ENCODE measurements at places on chromosomes 1 and 21. TPM values are rescaled to one million over a fixed set of nuclear protein-coding genes. Genes with fewer than 3 reads are reported as not detected.

DNA sequence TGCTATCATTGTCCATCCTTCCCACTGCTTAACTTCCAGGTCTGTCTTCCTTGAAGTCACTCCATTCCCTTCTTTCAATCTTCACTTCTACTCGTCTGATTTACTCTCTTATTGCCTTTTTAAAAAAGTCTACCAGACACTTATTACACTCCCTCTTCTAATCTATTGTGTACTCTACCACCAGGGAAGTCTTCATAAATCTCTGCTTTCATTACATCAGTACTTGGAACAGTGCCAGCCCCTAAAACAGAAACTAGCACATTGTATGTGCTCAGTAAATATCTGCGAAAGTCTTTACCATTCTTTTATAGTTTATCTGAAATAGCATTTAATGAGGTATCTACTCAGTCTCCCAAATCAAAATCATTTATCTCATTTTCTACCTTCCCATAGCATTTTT, 236.4 kb downstream of the USH2A start:
- DNase-seq, result no peak
- H3K27me3 ChIP-seq, result no peaks in the 10 kb centered on the region
- H3K36me3 ChIP-seq, result no peaks in the 10 kb centered on the region
- peaks cover 19% of the 10 kb centered on the region for H3K4me1 ChIP-seq

GRCh38 chr1:95966866-95967265, 732.9 kb downstream of the RWDD3 start:
- no peak overlapping the region for H3K4me3 ChIP-seq
- no peak for DNase-seq

GRCh38 chr1:36425791-36426190, 24.5 kb downstream of the OSCP1 start:
- no peaks in the 10 kb centered on the region for H3K36me3 ChIP-seq
- H3K27ac ChIP-seq, result no peak overlapping the region
- no peak for DNase-seq
- H3K4me1 ChIP-seq, result no peaks in the 10 kb centered on the region
- H3K4me3 ChIP-seq, result no peak overlapping the region

GRCh38 chr1:4710592-4711415, 56.4 kb downstream of the AJAP1 start:
- DNase-seq, result no peak
- no peak overlapping the region for H3K27ac ChIP-seq
- H3K27me3 ChIP-seq, result no peaks in the 10 kb centered on the region
- no peaks in the 10 kb centered on the region for H3K36me3 ChIP-seq
- no peaks in the 10 kb centered on the region for H3K4me1 ChIP-seq

- H3K27me3 ChIP-seq, result no peaks in the 10 kb centered on the region
- no peak for DNase-seq
- H3K36me3 ChIP-seq, result no peaks in the 10 kb centered on the region
- H3K4me1 ChIP-seq, result no peaks in the 10 kb centered on the region
- H3K27ac ChIP-seq, result no peak overlapping the region
- H3K4me3 ChIP-seq, result no peak overlapping the region
These were observed 78.0 kb downstream of the HLX start for GRCh38 chr1:220957233-220957605.

Gene RAB25
- not detected for total RNA-seq

Gene SPRR2E
- total RNA-seq, result not detected

Gene TFF3
- total RNA-seq, result 4.2 TPM

Gene PALMD
- total RNA-seq, result 67.3 TPM

Gene LGR6
- not detected for total RNA-seq

Gene BTG2
- 153 TPM for total RNA-seq

DNA sequence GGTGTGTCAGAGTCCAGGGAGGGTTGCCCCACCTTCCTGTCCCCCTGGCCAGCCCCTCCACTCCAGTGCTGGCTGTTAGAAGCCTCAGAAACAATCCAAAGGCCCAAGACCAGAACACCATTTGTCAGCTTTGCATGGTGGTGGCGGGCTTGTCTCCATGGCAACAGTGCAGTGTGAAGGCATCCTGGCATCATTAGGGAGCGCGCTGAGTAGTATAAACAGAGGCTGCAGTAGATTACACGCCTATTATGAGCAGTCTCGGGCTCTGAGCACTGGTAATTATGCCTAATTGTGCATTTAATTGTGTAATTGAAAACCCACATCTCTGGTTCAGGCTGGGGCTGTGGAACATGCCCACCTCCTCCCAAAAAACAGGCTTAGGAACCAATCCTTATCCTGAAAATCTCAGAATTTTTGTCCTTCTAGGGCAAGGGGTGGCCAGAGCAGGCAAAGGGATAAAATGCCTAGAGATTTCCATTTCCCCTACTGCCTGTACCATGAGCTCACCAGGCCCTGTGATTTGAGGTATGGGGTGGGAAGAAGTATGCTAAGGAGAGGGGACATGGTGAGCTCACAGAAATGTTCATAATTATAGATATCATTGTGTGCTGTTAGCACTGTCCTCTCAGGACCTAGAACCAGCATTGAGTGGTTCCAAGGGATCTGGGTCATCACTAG, 11.7 kb downstream of the NKAIN1 start:
- no peaks in the 10 kb centered on the region for H3K4me1 ChIP-seq
- no peak overlapping the region for H3K27ac ChIP-seq
- H3K27me3 ChIP-seq, result no peaks in the 10 kb centered on the region
- H3K36me3 ChIP-seq, result no peaks in the 10 kb centered on the region
- H3K4me3 ChIP-seq, result no peak overlapping the region
- no peak for DNase-seq

DNA sequence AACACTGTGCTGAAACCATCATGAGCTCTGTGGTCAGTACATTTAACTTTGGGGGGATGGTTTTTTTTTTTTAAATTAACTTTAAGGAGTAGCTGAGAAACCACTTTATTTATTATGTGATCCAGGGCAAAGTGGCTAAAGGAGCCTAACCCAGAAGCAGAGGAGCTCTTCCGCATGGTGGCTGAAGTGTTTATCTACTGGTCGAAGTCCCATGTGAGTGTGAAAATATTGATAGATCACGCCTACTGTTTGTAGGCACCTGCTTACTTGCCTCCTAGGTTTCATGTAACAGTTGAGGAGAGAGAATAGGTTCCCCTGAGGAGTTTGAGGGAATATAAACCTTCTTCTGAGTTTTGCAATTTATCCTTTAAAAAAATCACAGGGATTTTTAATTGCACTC, 181.4 kb downstream of the ZP4 start:
- H3K27me3 ChIP-seq, result no peaks in the 10 kb centered on the region
- H3K4me1 ChIP-seq, result no peaks in the 10 kb centered on the region
- no peak overlapping the region for H3K4me3 ChIP-seq

Gene GNG5
- total RNA-seq, result 42.2 TPM

Gene OR14K1
- not detected for total RNA-seq

Measured in tibial nerve (tissue), 4 donors.